CD14-positive monocyte (primary cell): ENCODE measurements at places on chromosomes 4 and X.

DNA sequence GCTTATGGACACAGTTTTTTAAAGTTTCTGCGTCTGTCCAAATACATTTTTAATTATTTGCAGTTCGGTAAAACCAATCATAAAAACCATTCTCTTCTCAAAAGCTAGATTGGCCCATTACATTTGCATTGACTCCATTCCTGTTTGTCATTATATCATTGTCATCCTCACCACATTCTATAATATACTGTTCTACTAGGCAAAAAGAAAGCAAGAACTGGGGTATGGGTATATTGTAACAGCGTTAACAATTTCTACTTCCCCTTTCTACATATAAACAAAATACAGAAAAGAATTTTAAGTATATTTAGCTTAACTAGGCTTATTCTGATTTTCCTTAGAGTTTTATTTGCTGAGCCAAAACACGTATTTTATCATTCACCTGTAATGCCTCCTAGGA is 91.8 kb downstream of the RAP1GDS1 start:
- DNase-seq, result peak; percentile 2

- no peak for DNase-seq
These were observed 74.3 kb downstream of the CFAP299 start for GRCh38 chr4:80409809-80410208.

DNA sequence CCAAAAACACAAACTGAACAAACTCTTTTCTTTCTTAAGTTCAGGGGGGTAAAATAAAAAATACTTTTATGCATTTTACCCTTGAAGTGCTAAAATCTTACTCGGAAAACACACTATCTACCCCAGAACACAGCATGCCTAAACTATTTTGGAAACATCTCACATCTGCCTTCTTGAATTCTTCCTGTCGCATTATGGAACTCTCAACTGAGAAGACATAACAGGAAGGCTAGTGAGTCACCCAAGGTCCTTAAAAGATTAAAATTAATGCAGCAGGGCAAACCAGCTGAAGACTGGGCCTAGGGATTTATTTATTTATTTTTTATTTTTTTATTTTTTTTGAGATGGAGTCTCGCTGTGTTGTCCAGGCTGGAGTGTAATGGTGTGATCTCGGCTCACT is 208.2 kb downstream of the APBB2 start:
- DNase-seq, result no peak

- no peak for DNase-seq
These were observed 99.1 kb downstream of the USP9X start for GRCh38 chrX:41184312-41184711.

GRCh38 chr4:154985673-154986072 is 204.6 kb downstream of the RBM46 start:
- no peak for DNase-seq

DNA sequence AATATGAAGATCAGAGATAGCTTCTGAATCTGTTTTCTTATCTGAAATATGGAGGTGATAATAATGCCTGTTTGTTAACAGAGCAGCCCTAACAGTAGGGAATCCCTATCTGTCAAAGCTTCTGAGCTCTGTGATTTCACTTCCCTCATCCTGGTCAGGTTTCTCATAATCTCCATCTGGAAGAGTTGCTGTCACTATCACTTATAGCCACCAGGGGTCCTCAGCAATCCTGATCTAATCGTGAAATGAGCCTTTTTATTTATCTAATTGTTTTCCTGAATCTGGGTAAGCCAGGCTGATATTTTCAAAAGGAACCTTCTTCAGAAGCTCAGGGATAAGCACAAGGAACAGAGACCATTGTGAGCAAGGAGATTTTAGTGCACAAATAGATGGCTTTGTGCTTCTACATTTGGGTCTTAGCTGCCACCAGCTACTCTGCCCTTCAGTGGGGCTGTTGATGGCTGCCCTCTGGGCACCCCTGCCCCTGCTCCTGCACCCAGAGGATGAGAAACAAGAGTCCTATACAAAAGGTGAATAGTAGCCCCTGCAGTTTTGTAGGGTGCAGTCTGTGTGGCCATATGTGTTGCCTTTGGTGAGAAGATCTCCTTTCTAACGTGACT is 196.4 kb upstream of the RADX start:
- DNase-seq, result no peak

DNA sequence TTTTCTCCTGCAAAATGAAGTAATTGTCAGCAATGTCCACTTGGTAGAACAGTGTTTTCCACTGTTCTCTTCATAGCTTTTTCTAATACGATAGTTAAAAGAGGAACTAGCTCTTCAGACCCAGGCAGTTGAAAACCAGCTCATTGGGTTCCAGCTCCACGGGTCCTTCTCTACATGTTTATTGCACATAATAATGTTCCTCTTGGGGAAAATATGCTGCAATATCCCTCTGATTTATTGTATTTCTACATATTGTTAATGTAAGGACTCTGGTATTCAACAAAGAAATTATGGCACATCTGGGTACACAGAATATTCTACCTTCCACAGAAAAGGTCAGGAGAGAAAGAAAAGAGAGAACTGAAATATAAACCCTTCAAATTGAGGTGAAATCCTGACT is 473.4 kb downstream of the TRIML1 start:
- no peak for DNase-seq

DNA sequence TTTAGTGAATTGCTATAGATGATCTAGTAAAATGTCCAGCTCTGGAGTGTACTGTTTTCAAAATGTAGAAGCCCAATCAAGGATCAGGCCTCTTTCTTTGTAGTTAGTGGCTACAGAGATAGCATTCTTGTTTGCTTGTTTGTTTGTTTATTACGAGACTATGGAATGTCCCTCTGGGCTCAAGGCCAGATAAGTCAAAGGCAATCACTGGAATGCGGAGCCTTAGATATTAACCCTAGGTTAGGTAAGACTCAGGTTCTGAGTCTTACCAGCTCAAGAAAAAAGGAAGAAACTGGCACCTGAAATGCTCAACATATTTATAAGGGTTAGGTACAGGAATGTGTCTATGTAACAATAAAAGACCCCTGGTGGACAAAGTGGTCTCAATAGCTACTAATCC is 261.5 kb downstream of the SLC7A11 start:
- DNase-seq, result no peak

- DNase-seq, result no peak
These were observed 200.2 kb downstream of the GUCY2F start for GRCh38 chrX:109281483-109282275.

DNA sequence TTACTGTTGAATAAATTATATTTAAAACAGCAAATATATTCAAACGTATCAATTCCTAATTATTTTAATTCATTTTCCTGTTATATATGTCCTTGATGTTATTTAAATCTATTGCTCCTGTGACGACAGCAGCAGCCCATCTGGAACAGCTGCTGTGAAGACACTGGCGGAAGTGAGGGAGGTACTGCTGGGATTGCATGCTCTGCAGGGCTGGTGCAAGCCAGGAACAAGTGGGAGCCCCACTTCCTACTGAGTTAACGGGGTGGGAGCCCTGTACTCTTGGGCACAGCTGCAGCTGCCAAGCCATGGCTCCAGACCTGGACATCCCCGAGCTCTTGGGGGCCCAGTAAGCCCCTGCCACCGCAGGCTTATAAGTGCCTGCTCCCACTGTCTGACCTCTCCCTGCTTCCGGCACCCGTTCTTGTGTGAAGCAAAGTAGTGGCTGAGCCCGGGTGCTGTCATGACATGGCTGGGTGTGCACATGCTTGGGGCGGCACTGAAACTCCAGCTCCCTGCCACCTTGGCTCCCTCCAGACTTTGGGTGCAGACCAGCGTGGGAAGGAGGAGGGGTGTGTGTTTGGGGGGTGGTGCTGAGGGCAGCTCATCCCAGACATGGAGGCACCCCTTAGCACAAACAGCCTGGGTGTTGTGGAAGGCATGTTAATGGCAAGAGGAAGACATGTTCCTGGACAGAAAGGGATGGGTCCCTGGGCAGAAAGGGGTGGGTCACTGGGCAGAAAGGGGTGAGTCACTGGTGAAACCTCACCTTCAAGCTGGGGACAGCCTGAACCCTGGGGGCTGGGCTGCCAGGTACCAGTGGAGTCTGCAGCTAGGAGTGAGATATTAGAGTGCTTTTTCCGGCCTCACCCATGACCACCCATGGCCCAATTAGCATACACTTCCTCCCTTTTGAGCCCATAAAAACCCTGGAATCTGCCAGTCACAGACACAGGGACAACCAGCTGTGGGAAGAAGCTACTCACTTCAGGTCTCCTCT is 1981.3 kb upstream of the IGFBP7 start:
- no peak for DNase-seq

GRCh38 chrX:110060317-110060716 is 57.4 kb downstream of the TMEM164 start:
- no peak for DNase-seq
